ENCODE measurements at places on chromosomes 5 and 9.

GRCh38 chr5:150484964-150485692 lies 22.8 kb upstream of the NDST1 start:
- no peak for DNase-seq

DNA sequence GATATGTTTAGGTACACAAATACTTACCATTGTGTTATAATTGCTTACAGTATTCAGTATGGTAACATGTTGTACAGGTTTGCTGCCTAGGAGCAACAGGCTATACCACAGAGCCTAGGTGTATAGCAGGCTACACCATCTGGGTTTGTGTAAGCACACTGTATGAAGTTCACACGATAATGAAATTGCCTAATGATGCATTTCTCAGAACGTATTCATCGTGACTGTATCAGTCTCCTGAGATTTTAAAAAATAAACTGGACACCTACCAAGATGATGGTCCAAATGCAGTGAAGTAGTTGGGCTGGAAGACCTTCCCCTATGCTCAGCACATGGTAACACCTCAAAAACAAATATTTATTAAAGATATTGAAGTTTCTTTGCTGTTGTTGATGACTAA lies 103.3 kb upstream of the NFIB start:
- DNase-seq: no peak

DNA sequence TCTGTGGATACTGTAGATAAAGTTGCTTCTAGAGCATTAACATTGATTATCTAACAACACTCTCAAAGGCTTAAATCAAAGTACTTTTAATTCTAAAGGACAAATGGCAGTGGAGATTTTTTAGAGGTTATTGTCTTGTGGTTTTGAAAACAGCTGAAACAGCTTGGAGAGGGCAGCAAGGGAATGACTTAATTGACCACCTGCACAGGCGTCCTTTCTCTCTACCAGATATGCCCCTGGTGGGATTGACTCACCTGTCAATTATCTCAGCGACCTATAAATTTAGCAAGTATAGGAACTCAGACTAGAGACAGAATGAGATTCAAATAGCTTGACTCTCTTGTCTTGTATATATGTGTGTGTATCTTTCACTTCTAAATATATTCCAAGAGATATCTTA lies 13.5 kb downstream of the ARL14EPL start:
- DNase-seq: no peak

- DNase-seq: no peak
Measured at GRCh38 chr5:113050721-113051382, 74.3 kb downstream of the DCP2 start.

GRCh38 chr9:111949919-111950318 lies 53.3 kb downstream of the UGCG start:
- no peak for DNase-seq

GRCh38 chr5:168171901-168172759 lies 119.3 kb upstream of the WWC1 start:
- no peak for DNase-seq

- no peak for DNase-seq
Measured at GRCh38 chr5:93421468-93421867, 159.6 kb downstream of the NR2F1-AS1 start.

DNA sequence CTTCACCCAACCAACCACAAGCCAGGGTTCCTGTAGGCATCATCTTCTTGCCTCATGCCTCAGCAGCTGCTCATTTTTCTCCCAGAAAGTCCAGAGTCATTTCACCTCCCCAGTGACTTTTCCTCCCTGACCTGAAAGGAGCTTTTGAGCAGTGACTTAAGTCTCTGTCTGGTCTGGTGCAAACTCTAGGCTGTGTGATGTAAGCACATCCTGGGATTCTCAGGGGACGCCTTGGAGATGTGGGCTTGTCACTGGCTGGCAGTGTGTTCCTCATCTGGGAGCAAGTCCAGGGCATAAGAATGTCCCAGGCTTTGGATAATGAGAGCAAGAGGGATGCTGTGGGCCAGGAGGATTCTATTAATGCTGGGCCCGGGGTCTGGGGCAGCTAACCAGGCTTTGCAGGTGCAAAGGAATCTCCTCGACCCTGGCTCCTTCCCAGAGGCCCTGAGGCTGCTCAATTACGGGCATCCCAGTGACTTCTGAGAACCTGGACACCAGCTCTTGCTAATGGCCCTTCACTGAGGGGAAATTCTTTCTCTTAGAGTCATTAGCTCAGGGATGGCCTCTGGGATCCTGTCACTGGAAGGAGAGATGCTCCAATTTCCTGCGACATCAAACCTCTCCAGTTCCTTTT lies 211.0 kb upstream of the PANK3 start:
- DNase-seq: no peak

DNA sequence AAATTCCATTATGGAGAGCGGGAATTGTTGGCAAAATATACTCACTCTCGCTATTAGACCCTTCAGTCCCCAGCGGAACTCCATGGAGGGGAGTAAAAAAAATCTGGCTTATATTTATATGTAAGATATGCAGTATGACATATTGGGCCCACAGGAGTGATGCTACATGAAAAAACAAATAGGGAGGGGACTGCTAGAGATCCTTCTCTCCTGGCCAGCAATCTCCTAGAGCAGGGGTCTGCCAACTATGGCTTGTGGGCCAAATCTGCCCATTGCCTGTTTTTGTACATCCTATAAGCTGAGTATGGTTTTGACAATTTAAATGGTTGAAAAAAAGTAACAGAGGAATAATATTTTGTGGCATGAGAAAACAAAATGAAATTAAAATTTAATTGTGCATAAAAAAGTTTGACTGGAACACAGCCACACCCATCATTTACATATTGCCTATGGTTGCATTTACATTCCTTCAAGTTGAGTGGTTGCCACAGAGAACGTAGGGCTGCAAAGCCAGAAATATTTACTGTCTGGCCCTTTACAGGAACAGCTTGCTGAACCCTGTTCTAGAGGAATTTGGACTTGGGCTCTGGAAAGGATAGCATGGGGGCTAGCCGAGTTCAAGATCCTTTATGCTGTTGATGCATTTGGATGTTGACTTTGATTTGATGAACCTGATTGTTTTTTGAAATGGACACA lies 197.3 kb upstream of the CLINT1 start:
- no peak for DNase-seq

- DNase-seq: no peak
Measured at GRCh38 chr9:71984831-71985281, 73.4 kb downstream of the C9orf85 start.

Data from CD4-positive, CD25-positive, alpha-beta regulatory T cell (primary cell).